ENCODE measurements at places on chromosomes 2 and 18.

GRCh38 chr2:206707164-206707701 lies 11.0 kb downstream of the DYTN start:
- DNase-seq = no peak

- DNase-seq = no peak
Measured at GRCh38 chr18:78934003-78934402, 45.6 kb upstream of the SALL3 start.

- DNase-seq = no peak
Measured at GRCh38 chr2:106139238-106139935, 54.7 kb downstream of the UXS1 start.

DNA sequence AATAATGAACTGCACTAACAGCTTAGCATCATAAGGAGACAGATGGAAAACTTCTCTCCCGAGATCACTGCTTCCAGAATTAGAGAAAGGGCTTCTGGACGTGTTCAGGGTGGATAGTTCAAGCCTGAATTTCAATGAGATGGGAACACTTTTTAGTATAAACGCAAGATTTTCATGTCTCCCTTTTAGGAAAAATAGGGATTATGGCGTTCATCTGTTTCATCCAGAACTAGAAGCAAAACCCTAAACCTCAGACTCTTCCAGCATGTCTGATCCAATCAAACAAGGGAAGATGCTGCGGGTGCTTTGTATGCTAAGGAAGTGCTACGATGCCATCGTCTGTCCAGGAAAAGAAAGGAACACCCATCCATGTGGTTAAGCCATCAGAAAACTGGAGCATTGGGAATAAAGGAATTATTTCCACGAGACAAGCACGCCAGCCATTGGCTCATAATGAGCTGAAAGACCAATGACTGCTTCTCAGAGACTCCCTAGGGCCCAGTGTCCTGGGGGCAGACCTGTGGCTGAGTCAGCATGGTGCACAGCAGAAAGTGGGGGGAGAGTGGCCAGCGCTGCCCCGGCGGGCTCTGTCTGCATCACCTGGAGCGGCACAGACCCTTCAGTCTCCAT lies 65.9 kb upstream of the AFF3 start:
- no peak for DNase-seq

DNA sequence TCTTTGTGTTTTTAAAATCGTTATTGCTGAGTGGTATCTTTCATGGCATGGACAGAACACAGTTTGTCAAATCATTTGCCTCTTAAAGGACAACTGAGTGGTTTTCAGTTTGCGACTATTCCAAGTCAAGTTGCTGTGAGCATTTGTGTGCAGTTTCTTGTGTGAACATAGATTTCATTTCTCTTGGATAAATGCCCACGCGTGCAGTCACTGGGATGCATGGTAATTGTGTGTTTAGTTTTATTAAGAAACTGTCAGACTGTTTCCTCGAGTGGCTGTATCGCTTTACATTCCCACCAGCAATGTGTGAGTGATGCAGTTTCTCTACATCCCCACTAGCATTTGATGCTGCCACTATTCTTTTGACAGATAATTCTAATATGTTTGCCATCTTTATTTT lies 154.0 kb upstream of the ARL4C start:
- no peak for DNase-seq

- DNase-seq = peak; percentile 25
Measured at GRCh38 chr2:154402213-154402612, 296.3 kb upstream of the KCNJ3 start.

DNA sequence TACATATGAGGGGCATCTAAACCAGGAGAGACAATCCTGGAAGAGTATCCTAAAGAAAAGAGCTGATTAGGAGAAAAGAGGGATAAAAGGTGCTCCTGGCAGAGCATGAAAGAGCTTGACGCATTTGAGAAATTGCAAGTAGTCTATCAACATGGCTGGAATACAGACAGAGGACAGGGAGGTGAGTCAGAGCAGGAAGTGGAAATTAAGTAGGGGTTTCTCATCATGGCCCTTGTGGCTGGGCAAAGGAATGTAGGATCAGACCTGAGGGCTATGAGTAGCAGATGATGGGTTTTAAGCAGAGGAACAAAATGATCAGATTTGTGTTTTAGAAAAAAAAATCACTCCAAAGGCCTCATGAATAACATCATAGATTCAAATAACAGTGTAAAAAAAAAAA lies 49.2 kb upstream of the UGP2 start:
- DNase-seq = no peak

- DNase-seq = no peak
Measured at GRCh38 chr2:189020179-189020578, 46.0 kb downstream of the COL3A1 start.

- DNase-seq = no peak
Measured at GRCh38 chr2:171615069-171615468, 72.2 kb upstream of the DYNC1I2 start.

GRCh38 chr2:1759611-1759930 lies 15.3 kb upstream of the PXDN start:
- no peak for DNase-seq

- no peak for DNase-seq
Measured at GRCh38 chr18:51076503-51076902, 46.5 kb downstream of the SMAD4 start.

GRCh38 chr2:201860636-201861066 lies 54.3 kb downstream of the CDK15 start:
- DNase-seq = peak; percentile 54

DNA sequence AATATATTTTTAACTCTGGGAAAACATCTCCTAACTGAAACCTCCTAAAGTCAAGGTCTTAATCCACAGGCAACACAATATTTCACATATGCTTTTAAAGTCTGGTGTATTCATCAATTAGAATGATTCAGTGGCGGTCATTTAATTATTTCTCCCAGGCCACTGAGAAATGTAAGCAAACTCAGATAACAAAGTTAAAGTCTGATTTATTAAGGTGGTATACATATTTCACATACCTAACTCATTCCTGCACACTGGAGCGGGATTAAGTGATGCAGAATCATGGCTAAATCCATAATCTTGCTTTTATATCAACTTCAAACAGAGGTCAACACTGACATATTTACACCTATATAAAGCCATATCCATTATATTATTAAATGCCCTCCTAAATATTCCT lies 43.7 kb downstream of the FRZB start:
- DNase-seq = no peak

DNA sequence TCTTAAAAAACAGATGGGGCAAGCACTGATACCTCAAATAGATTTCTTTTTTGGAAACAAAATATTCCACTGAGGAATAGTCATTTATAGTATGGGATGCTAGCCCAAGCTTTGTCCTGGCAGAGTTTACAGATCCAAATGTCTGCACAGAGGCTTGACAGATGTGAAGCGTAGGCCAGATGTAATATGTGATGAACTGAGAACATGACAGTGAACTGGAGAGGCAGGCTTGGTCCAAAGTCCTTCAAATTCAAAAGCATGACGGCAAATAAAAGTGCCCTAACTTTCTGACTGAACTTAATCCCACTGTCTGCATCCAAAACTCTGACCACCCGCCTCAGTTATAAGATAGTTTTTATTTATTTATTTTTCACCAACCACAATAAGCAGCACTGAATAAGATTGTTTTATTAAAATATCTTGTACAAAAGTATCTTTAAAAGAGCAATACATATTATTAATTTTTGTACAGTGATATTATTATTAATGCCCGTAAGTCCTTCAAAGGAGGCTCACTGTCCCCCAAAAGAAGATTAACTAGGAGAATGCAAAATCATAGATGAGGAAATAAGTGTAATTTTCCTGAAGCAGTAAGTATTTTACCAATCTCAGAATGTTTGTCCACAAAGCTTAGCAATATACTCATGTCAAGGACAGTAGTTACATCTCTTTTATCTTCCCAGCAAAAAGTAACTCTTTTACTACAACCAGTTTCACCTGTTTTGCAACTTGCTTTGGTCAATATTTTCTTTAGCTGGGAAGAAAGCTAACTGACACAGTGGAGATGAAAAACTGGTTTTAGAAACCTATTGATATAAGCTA lies 10.7 kb upstream of the SPOPL start:
- no peak for DNase-seq

DNA sequence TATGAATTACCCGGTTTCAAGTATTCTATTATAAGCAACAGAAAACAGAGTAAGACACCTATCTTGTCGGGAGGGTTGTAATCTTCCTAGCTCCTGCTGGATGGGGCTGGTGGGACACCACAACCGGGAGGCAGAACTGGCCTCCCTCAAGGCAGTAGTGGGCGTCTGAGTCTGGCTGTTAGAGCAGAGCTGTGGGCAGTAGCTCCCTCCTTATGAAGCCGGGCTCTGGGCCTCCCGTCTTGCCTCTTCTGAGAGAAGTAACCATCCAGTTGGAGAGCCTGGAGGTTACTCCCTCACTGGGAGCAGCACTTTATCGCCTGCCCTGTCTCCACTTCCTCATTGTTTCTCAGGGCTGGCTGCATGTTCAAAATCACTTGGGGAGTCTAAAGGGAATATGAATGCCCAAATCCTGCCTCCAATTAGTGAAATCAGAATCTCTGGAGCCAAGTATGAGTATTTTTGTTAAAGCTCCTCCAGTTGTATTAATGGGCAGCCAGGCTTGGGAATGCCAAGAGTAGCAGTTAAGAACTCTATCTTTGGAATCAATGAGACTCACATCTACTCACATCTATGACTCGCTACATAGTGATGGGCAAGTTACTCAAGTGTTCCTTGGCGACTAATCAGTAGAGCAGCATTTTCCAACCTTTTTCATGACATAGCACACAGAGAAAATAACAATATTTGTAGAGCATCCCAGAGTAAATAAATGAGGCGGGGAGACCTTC lies 27.3 kb upstream of the NRP2 start:
- DNase-seq = no peak

- no peak for DNase-seq
Measured at GRCh38 chr18:45399643-45400042, 215.6 kb upstream of the SLC14A2 start.

- no peak for DNase-seq
Measured at GRCh38 chr2:236214376-236214995, 46.3 kb upstream of the GBX2 start.

GRCh38 chr18:12474146-12474545 lies 66.4 kb downstream of the PRELID3A start:
- no peak for DNase-seq

DNA sequence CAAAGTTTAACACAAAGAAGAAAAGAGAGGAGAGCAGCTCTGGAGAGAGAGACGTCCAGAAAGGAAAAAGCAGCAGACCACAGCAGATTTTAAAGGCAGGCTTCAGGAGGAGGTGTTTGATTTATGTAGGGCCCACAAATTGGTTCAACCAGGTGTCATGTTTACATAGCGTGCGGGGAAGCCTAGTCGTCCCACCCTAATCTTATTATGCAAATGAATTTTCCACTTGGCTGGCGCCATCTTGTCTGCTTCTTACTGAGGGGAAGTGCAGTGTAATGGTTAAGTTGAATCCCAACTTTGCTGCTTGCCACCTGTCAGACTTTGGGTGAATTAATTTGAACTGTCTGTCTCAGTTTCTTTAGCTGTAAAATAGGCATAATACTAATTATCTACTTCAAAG lies 282.4 kb upstream of the CYRIA start:
- no peak for DNase-seq

DNA sequence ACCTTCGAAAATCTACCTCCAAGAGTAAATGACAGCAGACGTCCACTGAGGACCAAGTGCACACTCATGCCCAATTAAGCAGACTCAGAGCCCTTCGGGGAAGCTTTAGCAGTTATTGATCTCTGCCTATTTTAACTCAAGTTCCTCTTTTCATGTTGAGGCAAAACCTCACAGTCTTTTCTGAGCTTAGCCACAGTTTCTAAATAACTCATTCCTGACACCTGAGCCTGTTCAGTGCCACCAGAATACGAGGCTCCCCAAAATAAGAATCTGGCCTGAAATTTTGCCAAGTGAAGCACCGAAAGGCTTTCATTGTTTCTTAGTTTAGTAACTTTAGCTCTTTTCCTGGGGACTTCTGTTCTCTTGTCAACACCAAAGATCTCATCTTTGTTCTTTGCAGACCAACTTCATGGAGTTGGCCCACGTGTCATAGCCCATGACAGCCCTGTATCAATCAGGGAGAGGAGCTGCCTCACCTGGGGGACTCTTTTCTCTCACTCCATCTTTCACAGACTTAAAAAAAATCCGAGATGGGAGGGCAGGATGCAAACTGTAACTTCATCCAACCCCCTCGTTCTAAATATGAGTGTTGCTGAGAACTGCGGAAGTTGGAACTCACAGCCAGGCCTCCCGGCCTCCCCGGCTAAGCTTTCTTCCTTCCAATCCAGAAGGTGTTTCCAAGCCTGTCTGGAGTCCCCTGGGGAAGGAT lies 22.2 kb downstream of the INPP5D start:
- no peak for DNase-seq

GRCh38 chr2:22894761-22895160 lies 490.2 kb upstream of the KLHL29 start:
- DNase-seq = peak; percentile 6

DNA sequence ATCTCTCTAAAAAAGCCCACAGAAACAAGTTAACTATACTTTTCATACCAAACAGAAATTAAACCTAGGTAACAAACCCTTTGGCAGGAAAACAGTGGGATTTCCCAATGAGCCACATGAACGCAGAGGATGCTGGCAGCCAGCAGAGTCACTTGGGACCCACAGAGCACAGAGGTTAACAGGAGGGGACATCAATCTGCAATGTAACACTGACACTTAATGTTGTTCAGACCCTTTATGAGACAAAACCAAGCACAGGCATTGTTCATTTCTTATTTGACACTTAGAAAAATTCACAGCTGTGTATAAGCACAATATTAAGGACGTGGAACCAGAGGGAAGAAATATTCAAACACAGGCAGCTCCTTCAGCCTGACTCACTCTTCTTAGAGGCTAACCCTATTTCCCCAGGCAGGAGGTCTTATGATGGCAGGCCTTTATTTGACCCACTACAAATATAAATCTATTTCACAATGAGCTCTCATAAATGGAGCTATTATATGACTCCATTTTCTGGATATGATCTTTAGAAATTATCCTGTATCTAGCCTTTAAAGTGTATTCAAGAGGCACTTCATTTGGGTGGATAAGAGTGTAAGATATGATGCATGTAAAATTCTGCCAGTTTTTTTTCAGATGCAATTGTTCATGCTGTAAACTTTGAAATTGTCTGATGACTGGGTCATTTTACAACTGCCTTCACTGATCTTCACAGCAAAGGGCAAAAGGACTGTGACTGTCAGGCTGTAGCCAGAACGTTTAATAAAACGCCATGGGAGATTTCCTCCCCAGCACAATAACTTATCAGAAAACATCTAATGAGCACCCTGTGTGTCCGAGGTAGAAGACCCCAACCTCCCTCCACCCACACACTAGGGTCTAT lies 132.8 kb upstream of the SATB2 start:
- DNase-seq = no peak

DNA sequence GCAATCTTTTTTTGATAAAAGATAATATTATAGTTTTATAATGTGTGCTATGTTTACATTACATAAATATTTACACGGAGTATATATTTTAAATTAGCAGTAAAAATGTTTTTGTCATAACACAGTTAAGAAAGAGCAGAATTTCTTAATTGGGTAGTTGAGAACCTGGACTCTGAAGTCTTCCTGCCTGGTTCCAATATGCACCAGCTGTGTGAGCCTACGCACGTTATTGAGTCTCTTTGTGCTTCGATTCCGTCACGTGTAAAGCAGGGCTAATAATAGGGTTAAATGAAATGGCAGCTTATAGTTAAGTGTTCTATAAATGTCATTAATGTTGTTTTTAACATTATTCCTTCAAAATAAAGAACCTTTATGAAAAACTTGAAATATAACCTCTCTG lies 1.2 kb upstream of the CCDC88A start:
- no peak for DNase-seq

Measured in NCI-H1092 treated with DMSO at 0.1 percent for 48 hours (cell line).